ENCODE measurements at places on chromosomes 12 and 14. TPM values are rescaled to one million over a fixed set of nuclear protein-coding genes. Genes with fewer than 3 reads are reported as not detected.

GRCh38 chr14:91241863-91242262 is 2.6 kb downstream of the GPR68 start:
- no peak for DNase-seq

DNA sequence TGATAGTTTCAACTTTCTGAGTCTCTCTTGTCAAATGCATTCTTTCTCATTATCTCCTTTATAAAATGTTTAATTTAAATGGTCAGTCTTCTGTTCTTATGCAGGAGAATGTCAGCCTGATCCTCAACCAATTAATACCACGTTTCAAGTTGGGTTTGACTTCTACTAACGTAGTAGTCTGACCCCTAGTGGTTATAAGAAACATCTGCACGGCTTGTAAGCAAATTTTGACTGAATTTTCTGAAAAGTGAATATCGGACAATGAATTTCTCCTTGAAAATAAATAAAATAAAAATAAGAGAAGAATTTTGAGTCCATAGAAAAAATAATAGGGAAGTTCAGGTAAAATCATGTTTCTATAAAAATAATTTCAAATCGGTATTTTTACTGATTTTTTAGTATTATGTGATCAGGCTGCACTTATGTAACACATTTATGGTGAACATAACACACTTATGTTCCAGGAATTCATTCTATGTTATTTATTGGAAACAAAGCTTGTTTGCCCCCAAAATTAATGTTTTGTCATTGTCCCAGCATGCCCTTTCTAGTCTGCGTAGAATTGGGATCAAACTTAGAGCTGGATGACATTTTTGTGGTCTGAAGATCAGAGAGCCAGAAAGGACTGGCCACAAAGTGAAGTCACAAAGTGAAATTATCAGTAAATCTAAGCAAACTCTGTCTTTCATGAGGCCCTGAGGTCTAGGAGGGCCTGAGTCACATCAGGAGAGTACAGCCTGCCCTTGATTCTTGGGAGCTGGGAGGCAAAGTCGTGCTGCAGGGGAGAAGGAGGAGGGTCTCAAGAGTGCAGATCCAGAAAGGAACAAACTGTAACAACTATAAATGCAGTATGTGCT is 101.2 kb upstream of the STXBP6 start:
- DNase-seq = no peak

- DNase-seq = no peak
Measured at GRCh38 chr12:112046003-112046402, 32.8 kb downstream of the ERP29 start.

DNA sequence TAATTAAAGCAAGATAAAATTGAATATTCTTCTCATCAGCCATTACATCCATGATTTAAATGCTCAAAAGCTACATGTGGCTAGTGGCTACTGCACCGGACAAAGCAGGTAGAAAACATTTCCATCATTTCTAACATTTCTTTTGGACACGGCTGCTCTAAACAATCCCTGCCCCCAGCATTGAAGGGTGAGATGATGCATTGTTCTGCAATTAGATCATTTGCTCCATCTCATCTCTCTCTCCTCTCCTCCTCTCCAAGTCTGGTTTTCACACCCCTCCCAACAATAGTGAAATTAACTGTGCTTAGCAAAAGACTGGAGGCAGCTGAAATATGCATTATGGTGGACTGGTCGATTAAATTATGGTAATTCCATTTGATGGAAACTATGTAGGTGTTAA is 288.5 kb downstream of the KSR2 start:
- DNase-seq = no peak

DNA sequence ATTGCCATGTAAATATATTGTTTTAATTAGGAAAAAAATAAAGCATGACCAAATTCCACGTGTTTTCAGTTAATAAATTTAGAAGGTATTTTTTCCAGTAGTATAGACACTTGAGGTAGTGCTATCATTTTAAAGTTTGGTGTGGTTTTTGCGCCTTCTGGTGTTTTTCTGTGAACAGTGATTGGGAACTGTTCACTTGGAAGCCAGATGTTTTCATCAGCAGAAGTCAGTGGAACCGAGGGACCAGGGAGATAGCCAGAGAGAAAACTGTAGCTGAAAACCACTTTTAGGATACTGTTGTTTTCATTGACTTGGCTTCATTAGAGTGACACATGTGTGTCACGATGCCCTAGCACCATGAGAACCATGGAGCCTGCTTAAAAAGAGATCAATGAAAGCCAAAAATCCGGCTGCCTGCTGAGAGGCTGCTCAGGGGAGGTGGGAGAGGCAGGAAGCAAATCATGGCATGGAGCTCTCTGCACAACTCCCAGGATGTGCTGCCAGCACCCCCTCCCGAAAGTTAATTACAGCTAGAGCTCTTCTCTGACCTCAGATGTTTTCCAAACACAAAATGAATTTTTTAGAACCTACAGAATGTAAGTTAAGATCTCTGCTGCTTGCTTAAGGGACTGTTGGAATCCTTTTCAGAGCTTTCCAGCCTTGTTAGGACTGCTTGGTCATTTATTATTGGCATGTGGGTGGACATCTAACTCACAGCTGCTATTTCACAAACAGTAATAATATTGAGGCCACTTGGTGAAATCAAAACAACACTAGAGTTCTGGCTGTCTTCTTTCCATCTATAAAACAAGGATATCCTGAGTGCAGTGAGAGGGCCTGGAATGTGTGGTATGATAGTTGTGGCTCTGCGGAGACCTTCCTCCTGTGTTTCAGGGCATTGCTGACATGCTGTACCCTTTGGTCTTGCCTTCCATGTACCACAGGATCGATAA is 192.3 kb downstream of the ANO4 start:
- no peak for DNase-seq

GRCh38 chr14:57508756-57509155 is 15.1 kb upstream of the CCDC198 start:
- no peak for DNase-seq

- DNase-seq = no peak
Measured at GRCh38 chr12:13835652-13836051, 145.8 kb downstream of the GRIN2B start.

DNA sequence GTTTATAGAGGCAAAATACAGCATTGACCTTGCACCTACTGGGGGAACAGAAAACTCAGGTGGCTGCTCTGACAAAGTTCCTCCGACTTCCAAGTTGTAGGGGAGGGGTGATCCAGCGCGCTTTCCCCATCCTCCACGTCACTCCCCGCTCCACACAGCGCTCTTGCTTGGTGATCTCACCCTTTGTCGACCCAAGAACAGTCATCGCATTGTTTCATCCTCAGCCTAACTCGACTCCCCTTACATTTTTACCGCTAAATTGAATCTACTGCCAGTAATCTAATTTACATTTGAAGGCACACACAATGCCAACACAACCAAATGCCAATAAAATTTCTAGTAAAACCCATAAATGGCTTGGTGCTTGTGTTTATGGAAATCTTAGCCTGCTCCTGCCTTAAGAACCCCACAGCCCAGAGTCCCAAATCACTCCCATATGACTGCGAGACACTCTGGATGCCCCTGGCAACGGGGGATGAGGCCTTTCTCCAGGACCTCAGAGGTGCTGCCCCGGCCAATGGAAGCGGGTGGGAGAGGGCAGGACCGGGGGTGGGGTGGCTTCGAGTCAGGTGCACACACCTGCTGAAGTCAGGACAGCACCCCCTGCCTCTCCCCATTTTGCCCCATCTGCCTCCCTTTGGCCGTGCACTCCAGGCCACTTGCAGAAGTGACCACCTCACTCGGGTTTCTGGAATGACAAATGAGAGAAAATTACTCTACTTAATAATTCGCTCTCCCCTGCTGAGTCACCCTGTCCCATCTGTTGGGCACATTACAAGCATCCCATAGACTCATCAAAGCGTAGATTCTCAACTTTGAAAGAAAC is 98.2 kb upstream of the GSC start:
- no peak for DNase-seq

GRCh38 chr14:77883847-77884238 is 83.9 kb downstream of the ADCK1 start:
- no peak for DNase-seq

DNA sequence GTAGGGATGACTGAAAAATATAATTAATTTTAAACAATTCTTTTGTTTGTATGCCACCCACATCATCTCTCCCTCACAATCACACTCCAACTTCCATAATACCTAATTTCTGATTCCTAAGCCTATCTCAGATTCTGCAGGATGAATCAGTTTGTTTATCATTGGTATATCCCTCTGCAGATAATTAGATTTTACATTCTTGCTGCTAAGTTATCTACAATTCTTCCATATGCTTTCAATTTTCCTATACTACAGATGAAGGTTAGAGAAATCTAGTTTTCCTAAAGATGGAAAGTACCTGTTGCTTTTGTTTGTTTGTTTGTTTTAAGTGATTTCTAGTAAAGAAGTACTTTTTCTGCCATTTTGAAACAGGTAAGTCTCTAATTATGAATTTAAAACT is 105.3 kb downstream of the ANKS1B start:
- no peak for DNase-seq

DNA sequence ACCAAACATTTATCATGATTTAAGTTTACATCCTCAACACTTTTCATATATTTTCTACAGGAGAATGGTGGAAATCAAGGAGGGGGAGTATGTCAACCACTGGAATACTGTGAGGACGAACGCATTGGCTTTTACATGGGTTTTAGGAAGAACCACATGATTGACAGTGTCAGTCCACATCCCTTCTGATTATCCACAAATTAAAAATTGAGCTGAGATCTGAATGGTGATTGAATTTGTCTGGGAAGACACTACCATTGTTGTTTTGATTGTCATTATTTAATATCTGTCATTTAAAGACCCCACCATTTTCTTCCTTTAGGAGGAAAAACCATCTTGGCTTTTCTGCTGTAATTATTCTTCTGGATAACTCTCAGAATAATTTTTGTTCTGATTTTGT is 31.3 kb upstream of the KLRF1 start:
- no peak for DNase-seq

GRCh38 chr12:69056743-69057515 is 124.0 kb upstream of the CPM start:
- no peak for DNase-seq

DNA sequence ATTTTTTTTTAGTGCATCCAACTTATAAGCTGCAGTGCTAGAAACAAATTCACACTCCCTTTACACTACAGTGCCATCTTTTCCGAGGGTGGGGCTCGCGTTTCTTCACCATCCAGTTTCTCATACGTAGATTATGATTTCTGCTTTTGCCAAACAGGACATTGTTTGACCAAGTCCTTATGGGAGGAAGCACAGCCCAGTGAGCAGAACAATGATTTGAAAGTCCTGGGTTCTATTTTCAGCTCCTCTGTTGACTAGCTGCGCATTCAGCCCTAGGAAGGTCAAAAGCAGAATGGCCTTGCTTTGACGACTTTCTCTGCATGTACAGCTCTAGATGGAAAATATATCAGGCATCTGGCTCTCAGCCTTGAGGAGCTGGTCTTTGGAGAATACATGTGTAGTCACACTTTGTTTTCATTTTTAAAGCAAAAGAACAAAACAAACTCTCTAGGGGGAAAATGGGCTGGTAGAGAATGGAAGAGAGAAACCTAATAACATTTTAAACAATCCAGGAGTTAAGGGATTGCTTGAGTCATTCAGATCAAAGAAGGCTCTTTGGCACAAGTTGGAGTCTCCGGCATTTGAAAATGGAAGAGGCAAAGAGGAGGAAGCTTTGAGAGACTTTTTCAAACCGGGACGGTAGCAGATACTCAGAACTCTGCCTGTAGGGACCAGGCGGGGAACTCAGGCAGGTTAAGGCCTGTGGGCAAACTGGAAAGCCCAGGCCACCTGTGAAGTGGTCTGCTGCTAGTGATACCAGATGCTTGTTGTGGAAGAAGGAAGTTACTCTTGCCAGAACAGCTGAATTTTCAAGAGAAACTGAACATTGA is 257.3 kb upstream of the PLEKHG7 start:
- no peak for DNase-seq

GRCh38 chr12:108807996-108808769 is 49.2 kb downstream of the SSH1 start:
- no peak for DNase-seq

- no peak for DNase-seq
Measured at GRCh38 chr12:94973221-94973620, 30.3 kb downstream of the NDUFA12 start.

- DNase-seq = no peak
Measured at GRCh38 chr12:98374007-98374406, 141.4 kb upstream of the TMPO start.

DNA sequence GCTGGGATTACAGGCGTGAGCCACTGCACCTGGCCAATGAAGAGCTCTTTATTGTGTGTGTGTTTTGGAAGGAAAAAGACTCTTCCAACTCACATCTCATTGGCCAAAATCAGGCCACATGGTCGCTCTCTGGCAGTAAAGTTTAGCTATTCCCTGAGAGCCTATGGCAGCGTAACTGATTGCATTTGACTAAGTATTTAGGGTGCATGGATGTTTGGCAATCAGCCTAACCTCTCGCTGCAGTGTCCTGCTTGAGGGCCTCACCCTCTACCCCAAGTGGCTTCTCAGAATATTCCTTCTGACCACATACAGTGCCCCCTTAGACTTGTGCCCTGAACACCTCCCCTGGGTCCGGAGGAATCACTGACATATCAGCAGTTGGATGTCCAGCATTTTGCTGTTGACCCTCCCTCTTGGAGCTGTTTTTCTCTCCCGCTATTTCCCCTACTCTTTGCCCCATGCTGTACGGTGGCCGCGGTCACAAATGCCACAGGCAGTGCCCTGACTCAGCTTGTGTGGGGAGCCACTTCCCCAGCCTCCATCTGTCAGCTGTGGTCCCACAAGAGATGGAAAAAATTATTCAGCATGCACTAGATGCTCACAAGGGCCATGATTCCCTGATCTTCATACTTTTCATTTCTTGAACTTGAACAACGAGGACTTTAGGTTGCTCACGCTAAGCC is 9.5 kb downstream of the PHETA1 start:
- no peak for DNase-seq

DNA sequence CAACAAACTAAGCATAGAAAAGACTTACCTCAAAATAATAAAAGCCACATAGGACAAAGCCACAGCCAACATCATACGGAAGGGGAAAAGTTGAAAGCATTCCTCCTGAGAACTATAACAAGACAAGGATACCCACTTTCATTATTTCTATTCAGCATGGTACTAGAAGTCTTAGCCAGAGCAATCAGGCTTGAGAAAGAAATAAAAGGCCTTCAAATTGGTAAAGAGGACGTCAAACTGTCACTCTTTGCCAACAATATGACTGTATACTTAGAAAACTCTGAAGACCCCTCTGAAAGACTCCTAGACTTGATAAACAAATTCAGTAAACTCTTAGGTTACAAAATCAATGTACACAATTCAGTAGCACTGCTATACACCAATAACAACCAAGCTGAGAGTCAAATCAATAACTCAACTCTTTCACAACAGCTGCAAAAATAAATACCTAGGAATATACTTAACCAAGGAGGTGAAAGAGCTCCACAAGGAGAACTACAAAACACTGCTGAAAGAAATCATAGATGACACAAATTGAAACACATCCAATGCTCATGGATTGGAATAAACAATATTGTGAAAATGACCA is 11.6 kb upstream of the CLEC1A start:
- no peak for DNase-seq

The ZNF664 gene
- 188 TPM for polyA plus RNA-seq

The CDCA4 gene
- polyA plus RNA-seq = 18.2 TPM

The PTPRB gene
- 20.9 TPM for polyA plus RNA-seq

The SOAT2 gene
- polyA plus RNA-seq = 1.3 TPM

The CTDSP2 gene
- 257 TPM for polyA plus RNA-seq

The USP5 gene
- 64.0 TPM for polyA plus RNA-seq

The GUCY2C gene
- 0.32 TPM for polyA plus RNA-seq

The ADCY4 gene
- 8.4 TPM for polyA plus RNA-seq

The RPL10L gene
- polyA plus RNA-seq = 0.23 TPM
